ENCODE measurements at places on chromosomes 5 and 9. TPM values are rescaled to one million over a fixed set of nuclear protein-coding genes. Genes with fewer than 3 reads are reported as not detected.

DNA sequence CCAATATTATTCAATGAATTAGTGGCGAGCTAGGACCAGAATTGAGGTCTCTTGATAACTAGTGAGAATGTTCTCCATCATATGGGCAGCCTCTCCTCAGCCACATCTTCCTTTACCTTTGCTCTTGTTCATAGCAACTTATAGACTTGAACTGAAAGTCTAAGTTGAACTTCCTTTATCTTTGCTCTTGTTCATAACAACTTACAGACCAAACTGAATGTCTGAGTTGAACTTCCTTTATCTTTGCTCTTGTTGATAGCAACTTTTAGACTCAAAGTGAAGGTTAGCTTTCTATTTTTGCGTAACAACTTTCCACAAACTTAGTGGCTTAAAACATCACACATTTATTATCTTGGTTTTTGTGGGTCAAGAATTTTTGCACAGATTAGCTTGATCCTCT is 146.4 kb upstream of the C9orf72 start:
- DNase-seq: no peak

JAKMIP2 gene
- 1.2 TPM for total RNA-seq

- DNase-seq: no peak
Observed at GRCh38 chr9:13756943-13757342, 477.5 kb upstream of the MPDZ start.

IL13 gene
- not detected for total RNA-seq

PPIC gene
- total RNA-seq: 50.6 TPM

GRCh38 chr5:159181152-159181551 is 28.2 kb downstream of the RNF145 start:
- DNase-seq: no peak

DNA sequence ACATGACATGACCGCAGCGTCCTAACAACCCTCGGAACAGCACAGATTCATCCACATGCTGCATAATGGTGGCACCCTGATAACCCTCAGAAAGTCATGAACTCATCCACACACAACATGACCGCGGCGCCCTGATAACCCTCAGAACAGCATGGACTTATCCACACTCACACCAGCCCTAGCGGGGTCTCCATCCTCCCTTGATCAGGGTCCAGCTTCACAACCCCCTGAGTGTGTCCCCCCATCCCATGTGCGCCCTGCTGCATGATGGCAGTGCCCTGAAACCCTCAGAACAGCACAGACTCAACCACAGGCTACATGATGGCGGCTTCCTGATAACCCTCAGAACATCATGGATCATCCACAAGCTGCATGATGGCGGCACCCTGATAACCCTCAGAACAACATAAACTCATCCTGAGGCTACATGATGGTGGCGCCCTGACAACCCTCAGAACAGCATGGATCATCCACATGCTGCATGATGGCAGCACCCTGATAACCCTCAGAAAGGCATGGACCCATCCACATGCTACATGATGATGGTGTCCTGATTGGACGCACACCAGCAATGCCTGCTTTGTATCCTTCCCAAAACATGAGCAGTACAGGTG is 28.3 kb downstream of the SLC6A3 start:
- DNase-seq: no peak

PLPP7 gene
- 0.11 TPM for total RNA-seq

TRPM3 gene
- total RNA-seq: not detected

- no peak for DNase-seq
Observed at GRCh38 chr9:112002847-112003457, 106.3 kb downstream of the UGCG start.

DNA sequence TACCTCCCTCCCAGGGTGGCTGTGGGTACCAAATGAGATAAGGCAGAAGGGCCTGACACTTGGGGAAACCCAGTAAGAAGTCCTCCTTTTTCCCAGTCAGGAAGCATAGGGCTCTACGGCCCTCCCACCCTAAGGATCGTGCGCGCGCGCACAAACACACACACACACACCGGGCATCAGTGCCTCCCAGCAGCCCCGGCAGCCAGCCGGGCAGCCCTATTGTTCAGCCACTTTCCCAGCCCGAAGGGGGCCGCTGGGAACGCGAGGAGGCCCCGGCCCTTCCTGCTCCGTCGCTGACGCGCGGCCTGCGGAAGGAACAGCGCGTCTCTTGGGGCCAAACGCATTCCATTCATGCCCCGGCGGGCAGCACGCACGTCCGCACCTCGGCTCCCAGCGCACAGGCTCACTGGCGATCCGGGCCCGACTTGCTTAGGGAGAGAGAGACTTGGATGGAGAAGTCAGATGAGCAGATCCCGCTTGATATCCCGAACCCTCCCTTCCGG is 22.6 kb downstream of the DUSP1 start:
- DNase-seq: no peak

- DNase-seq: no peak
Observed at GRCh38 chr5:65771266-65771665, 49.3 kb downstream of the NLN start.

DNA sequence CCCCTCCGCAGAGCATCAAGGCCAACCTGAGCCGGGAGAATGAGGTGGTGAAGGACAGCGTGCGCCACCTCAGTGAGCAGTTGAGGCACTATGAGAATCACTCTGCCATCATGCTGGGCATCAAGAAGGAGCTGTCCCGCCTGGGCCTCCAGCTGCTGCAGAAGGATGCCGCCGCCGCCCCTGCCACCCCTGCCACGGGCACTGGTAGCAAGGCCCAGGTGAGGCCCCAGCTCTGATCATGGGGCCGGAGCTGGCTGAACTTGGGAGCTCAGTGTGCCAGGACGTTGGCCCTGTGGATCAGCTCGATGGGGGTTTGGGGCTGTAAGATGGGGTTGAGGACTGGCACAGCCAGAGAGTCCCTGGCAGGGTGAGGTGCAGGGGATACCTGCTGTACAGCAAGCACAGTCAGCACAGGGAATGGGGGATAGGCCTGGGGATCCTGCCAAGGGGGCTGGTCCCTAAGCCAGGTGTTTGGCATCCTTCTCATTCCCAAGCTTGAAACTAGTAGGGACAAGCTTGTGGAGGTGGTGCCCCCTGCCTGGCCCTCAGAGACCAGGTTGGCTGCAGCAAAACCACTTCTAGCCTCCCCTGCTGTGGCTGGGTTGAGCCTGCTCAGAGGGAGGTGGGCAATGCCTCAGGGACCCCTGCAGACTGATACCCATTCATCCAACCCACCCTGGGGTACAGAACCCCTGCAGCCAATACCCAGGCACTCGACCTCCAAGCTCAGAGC is 22.5 kb downstream of the OLFML2A start:
- DNase-seq: no peak

SUB1 gene
- total RNA-seq: 281 TPM

GRCh38 chr5:150184006-150184405 is 5.9 kb upstream of the SLC6A7 start:
- no peak for DNase-seq

SLC28A3 gene
- total RNA-seq: 2.6 TPM

F2RL1 gene
- total RNA-seq: 50.0 TPM

GRCh38 chr5:159955056-159955624 is 38.9 kb downstream of the ADRA1B start:
- DNase-seq: no peak

PIGO gene
- 38.7 TPM for total RNA-seq

DNA sequence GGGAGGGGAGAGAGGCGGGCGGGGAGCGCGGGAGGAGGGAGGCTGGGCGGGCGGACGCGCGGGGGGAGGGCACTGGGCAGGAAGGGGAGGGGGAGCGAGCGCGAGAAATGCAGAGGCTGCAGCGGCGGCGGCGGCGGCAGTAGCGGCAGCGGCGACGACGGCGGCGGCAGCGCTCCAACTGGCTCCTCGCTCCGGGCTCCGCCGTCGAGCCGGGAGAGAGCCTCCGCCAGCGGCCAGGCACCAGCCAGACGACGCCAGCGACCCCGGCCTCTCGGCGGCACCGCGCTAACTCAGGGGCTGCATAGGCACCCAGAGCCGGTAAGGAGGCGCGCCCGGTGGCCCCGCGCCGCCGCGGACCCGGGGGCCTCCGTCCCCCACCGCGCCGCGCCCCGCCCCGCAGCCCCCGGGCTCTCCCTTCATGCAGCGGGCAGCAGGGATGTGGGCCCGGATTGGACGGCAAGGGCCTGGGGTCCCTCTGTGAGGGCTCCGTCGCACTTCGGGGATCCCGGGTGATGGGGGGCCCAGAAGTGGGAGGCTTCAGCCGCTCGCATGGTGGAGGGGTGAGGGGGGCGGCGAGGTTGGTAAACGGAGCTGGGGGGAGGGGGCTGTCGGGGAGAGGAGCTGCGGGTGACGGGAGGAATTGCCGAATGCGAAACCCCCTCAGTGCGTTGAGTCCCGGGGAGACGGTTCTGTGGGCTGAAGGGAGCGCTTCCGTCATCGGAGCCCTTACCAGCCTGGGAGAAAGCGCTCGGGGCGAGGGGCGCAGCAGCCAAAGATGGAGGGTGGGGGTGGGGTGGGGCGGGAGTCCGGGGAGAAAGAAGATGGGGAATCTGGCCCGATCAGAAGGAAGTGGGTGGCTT is at the start of gene BASP1:
BASP1 (plus strand) TSS at position 139 of the 860 bp plus-strand sequence. CDS start 57,586 bp downstream, outside the sequence.
- DNase-seq: peak; percentile 85

DNA sequence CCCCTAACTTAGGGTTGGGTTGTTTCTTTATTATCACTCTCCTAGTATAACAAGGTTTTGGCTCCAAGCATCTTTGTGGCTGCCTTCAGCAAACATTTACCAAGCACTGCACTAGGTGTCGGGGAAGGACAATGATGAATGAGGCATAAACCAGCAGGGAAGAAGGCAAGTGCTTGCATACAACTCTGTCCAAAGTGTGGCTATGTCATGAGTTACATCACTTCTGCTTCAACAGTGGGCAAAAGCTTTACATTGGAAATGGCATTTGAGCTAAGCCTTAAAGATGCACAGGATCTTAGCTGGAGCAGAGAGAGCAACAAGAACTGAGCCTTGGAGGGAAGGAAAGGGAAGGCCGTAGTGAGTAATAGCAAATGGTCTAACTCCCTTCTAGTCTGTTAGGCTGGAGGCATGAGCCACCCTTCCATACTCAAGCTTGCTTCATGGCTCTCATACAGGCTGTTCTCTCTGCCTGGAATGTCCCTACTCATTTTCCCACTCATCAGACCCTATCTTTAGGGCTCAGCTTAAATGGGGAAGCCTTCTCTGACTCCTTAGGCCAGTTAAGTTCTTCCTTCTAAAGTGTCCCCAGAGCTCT is 121.8 kb downstream of the SEMA6A start:
- DNase-seq: no peak

GRCh38 chr5:165055476-165055875 is 1550.1 kb downstream of the MAT2B start:
- DNase-seq: no peak

DNA sequence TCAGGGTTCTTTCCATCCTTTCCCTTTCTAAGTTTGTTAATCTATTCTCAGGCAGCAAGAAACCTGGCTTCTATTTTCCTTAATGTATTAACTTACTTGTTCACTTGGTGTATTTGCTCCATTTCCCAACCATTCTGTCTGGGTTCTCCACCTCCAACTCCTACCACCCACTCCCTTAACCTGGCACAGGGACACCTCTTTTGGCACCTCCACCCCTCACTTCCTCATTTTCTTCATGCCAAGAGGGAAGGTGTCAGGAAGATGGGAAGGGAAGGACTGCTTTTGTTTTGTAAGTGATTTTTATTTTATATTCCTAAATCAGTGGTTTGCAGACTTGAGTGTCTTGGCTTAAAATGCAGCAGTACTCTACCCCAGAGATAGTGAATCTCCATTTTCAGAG is 166.1 kb downstream of the TRIO start:
- DNase-seq: no peak

- no peak for DNase-seq
Observed at GRCh38 chr9:128383007-128383753, 12.0 kb downstream of the URM1 start.

- DNase-seq: no peak
Observed at GRCh38 chr9:127554966-127555839, 56.9 kb upstream of the STXBP1 start.

GRCh38 chr9:108167136-108167900 is 677.7 kb upstream of the KLF4 start:
- no peak for DNase-seq

NANS gene
- total RNA-seq: 68.7 TPM

DNA sequence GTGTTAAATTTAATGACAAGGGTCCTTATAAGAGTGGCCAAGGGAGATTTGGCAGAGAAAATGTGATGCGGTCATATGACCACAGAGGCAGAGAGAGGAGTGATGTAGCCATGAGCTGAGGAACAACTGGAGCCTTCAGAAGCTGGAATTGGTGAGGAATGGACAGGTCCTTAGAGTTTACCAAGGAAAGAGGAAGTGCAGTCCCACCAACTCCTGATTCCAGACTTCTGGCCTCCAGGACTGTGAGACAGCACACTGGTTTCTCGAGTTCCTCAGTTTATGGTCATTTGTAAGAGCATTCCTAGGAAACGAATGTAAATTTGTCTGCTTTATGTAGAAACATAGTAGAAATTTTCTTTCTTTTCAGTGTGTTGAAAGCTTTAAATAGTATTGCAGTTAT is 410.1 kb downstream of the CDH18 start:
- DNase-seq: no peak

RAB3C gene
- 0.05 TPM for total RNA-seq

DNA sequence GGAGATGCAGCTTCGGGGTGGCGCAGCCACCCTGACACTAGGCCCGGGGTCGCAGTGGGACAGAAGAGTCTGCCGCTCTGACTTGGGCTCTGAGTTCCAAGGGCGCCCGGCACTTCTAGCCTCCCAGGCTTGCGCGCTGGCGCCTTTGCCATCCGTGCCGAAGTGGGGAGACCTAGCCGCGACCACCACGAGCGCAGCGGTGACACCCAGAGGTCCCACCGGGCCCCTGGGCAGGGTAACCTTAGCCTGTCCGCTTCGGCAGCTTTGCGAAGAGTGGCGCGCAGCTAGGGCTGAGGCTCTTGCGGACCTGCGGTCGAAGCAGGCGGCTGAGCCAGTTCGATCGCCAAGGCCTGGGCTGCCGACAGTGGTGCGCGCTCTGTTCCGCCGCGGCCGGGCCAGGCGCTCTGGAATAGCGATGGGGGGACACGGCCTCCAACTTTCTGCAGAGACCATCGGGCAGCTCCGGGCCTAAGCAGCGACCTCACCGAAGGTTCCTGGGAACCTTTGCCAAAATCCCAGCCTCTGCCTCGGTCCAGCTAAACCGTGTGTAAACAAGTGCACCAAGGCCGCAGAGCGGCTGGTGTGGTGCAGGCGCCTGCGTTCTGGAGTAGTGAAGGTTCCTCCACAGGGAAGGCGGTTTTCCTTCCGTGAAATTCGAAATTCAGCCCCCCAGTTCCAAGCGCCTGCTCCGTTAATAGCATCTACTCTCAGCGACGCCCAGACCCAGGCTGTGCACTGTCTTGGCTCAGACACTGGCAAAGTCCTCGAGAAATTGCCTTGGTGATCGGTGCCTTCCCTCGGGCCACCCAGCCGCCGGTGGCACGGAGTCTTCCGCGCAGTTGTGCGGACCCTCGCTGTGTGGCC is 7.4 kb downstream of the TLX3 start:
- DNase-seq: no peak

TMEM171 gene
- total RNA-seq: 0.86 TPM

PHF24 gene
- 0.12 TPM for total RNA-seq

GRCh38 chr5:156137071-156137869 is 189.7 kb upstream of the SGCD start:
- no peak for DNase-seq

DNA sequence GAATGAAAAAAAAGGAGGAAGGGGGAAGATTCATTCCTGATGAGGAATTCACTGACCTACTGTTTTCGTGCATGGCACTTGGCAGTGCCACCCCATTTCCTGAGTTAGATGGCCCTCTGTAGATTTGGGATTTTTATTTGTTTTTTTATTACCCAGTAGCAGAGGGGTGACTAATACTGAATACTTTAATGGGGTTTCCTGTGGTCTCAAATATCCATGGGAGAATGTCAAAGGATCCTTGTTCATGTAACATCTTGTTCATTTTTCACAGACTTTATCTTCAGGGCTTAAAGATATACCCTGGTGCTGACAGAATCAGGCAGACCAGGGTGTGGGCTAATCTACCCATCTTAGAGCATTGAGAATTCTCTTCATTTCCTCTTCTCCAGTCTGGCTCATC is 93.0 kb downstream of the MAMDC2 start:
- DNase-seq: no peak
